ENCODE measurements at places on chromosomes 16 and 17.

DNA sequence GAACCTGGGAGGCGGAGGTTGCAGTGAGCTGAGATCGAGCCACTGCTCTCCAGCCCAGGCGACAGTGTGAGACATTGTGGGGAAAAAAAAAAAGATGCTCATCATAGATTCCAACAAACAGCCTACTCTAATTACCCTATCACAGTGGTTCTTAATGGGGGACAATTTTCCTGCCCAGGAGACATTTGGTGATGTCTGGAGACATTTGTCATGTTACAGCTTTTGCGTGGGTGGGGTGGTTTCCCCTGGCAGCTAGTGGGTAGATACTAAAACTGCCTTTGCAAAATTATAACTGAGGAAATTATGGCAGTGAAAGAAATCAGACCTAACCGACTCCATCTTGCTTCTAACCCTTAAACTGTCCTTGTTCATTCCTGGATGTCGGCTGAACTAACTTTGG lies 92.5 kb upstream of the RBL2 start:
- no peak for DNase-seq

DNA sequence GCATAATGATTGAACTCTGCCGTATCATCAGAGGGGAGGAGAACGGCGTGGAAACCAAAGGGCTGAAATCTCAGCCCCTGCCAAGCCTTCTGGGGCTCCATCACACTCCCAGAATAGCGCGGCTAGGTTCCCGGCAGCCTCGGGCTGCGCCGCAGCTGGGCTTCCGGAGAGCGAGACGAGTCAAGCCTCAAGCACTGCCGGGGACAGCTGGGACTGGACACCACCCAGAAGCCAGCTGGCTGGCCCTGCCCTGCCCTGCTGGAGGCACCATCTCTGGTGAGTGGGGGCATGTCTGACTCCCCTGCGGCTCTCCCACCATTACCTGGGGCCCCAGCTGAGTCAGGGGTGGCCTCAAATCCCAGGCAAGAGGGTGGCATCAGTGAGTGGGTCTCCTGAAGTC lies 7.2 kb upstream of the GPRC5C start:
- DNase-seq: no peak

DNA sequence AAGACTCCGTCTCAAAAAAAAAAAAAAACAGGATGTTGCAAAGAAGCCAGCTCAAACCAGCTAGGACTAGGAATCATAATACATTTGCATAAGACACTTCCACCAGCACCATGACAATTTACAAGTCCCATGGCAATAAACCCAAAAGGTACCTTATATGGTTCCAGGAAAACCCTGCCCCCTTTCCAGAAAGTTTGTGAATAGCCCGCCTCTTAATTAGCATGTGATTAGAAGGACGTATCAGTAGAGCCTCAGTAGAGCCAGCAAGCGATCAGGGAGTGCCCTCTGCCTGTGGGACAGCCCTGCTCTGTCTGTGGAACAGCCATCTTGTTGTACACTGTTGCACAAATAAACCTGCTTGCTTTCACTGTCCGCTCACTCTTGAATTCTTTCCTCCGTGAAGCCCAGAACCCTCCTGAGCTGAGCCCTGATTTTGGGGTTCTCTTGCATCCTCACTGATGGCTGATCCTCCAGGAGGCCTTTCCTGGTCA lies 14.0 kb downstream of the NUPR1 start:
- no peak for DNase-seq

- peak; percentile 86 for DNase-seq
These were observed 1.7 kb downstream of the IL4R start for GRCh38 chr16:27315333-27316037.

- DNase-seq: no peak
These were observed 103.5 kb downstream of the SYCE1L start for GRCh38 chr16:77302674-77303073.

- peak; percentile 94 for DNase-seq
These were observed at the start of gene BCAR1 for GRCh38 chr16:75251280-75252048. Gene BCAR1 (minus strand): TSS chr16:75251624. CDS start chr16:75251482, 142 bp downstream.

- no peak for DNase-seq
These were observed 29.2 kb upstream of the HS3ST2 start for GRCh38 chr16:22784690-22785214.

GRCh38 chr17:74635418-74635817 lies 11.9 kb upstream of the CD300E start:
- DNase-seq: no peak

DNA sequence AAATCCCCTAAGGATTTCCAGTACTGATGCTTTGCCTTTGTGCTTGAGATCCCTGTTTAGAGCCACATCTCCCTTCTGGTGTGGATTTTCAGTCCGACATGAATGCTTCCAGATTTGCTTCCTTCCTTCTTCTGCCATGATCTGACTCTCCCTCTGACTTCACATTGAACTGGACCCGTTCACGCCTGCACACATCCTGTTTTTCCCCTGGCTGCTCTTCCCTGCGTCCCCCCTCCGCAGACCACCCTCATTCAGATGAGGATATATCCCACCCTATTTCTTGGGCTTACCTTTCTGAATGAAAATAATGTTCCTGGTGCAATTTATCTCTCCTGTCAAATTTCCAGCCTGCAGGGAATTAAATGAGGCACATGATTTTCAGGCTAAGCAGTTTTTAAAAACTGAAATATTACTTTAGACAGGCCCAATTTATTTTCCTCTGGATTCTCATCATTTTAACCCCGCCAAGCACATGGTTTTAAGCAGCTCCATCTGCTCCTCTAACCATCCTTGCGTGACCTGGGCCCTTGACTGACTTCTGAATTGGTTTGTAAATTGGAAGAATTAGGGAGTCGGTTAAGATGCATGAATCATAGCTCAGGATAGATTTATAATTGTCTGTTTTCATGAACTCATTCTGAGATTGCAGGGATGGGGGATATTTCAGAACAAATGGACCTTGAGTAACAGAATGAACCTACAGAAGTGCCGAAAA lies 59.2 kb downstream of the BMERB1 start:
- DNase-seq: peak; percentile 58

DNA sequence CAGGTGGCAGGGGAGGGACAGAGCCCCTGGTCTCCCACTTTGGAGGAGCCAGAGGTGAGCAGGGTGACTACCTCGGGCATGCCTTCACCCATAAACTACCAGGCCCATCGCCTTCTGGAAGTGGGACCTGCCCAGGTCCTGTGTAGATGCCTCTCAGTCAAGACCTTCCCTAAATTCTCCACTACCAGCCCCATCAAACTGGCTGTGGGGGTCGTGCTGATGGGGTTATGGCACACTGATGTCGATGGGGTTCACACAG lies 5.8 kb upstream of the RAB37 start:
- DNase-seq: no peak

DNA sequence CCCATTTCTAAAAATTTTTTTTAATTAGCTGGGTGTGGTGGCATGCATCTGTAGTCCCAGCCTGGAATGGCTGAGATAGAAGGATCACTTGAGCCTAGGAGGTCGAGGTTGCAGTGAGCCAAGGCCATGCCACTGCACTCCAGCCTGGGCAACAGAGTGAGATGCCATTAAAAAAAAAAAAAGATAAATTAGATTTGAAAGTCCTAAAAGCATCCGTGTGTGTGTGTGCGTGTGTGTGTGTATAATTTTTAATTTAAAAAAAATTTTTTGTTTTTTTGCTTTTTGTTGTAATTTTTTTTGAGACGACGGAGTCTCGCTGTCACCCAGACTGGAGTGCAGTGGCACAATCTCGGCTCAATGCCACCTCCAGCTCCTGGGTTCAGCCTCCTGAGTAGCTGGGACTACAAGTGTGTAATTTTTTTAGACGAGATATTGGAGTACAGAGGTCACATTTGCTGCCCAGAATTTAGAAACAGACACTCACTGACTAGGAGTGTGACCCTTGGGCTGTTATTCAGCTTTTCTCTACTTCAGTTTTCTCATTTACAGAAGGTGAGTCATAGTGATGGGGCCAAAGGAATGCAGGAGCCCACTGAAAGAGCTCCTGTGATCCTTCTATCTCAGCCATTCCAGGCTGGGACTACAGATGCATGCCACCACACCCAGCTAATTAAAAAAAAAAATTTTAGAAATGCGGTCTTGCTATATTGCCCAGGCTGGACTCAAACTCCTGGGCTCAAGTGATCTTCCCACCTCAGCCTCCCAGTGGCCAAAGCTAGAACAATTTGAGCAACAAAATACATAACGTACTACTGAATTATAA lies 25.5 kb upstream of the TBX4 start:
- no peak for DNase-seq

DNA sequence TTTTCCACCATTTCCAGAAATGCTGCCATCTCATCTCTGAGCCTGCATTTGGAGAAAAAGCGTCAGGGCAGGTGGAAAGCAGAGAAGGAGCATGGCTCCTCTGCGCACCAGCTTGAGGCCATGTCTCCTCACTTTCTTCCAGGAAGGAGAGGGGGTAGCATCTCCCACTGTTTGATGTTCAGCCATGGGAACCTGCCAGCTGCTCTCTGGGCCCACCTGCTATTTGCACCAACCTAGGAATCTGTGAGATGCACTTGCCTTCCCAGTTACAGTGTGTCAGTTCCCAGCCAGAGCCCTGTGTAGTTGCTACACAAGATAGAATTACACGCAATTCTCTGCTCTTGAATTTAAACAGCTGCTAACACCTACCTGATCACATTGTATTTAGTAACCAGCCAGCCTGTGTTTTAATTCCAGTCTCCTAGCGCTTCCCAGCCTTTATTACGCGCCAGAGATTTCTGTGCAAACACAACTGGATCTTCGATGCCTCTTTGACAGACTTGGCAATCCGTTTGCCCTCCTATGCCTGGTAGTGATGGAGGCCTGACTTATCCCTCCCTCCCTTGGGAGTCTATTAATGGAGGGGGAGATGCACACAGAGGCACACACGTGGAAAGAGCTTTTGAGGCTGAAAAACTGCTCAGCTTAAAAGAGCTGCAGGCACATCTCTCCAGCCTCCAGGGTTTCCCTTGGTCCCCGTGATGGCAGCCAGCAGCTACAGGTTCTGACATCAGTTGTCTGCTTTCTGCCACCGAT lies 98.1 kb upstream of the SEC14L1 start:
- DNase-seq: no peak

GRCh38 chr17:75514299-75514918 lies 928 bp downstream of the CASKIN2 start:
- no peak for DNase-seq

- DNase-seq: no peak
These were observed 7.8 kb upstream of the EVI2A start for GRCh38 chr17:31329221-31329620.

GRCh38 chr17:8480011-8480976 lies 44.6 kb downstream of the NDEL1 start:
- DNase-seq: no peak

DNA sequence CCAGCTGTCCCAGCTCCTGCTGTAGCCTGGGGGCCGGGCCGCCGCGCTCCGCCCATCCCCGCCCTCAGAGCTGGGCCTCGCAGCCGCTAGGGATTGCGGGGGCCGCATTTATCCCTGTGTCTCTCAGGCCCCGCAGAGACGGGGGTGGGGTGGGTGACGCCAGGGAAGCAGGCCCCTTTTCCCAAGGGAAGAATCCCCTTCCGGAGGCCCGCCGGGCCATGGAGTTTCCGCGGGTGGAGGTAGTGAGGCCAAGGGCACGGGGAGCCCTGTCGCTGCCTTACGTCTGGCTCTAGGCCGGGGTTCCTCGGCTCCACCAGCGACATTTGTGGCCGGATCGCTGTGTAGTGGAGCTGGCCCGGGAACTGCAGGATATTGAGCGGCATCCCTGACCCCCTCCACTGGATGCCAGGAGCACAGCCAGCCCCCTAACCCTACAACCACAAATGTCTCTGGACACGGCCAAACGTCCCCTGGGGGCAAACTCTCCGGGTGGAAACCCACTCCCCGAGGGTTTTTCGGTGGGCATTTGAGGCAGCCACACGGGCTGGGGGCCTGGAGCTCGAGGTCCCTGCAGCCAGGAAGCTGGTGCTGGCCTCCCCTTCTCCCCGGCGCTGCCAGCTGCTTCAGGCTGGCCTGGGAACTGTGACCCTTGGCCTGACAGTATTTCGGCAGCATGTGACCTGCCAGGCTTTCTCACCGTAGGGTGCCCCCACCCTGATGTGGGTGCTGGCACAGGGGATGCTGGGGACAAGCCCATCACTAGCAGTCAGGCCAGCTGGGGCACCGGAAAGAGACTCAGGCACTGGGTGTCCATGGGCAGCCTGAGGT lies 12.0 kb upstream of the CD300A start:
- DNase-seq: peak; percentile 95

DNA sequence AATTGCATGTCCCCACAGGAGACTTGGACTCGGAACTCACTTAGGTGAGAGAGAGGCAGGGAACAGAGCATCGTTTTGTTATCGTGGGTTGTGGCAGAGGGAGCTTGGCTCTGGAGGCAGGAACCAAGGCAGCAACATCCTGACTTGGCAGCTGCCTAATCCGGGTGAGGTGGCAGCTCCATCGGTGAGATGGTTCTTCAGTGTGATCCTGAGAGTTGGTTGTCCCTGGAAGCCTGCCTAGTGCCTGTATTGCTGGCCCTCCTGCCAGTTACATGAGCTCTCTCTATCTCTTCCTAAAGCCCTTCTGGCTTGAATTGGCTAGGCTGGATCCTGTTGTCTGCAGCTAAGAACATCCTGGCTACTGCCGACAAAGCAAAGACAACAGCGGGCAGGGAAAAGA lies 19.9 kb upstream of the SEC14L1 start:
- DNase-seq: no peak

DNA sequence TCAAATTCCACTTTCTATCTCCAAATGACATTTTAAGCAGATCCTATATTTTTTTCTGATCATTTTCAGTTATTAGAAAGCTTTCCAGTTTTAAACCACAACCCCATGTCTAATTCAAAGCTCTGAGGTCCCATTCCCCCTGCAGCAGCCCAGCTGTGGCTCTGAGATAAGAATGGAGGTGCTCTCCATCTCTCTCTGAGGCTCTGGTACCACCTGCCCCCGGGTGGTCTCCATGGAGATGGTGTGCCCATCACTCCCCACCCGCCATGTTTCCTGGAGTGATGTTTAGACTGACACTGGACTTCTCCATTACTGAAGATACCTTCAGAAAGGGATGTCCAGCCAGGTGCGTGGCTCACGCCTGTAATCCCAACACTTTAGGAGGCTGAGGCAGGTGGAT lies 68.1 kb upstream of the SEC14L1 start:
- DNase-seq: no peak

GRCh38 chr16:35311475-35311874 lies 1852.1 kb downstream of the TP53TG3F start:
- no peak for DNase-seq

DNA sequence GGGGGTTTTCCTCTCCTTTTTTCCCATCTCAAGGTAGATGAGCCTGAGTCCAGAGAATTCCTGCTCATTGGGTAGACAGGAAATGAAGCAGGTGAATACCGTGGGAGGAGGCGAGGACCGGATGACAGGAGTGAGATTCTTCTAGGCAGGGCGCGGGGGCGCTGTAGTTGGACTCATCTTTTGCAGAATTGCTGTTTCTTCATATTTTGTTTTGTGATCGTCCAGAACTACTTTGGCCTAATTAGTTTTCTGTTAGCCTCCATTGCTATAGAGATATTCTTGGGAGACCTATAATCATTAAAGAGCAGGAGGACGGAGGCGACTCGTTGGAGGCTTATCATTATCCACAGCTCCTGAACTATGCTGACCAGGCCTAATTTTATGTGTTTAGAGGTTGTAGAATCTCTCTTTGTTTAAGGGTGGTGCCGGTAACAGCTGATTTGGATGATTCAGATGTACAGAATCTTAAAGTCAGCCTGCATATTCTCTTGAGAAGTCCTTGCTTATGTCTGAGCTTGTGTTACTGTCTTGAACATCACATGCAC lies 650 bp downstream of the ATP6V0A1 start:
- DNase-seq: peak; percentile 75

- peak; percentile 89 for DNase-seq
These were observed at the start of gene MRPL58 for GRCh38 chr17:75012346-75013091. Gene MRPL58 (plus strand): TSS chr17:75012670. CDS start chr17:75012687, 17 bp downstream.

- no peak for DNase-seq
These were observed 166.9 kb downstream of the CDH13 start for GRCh38 chr16:82793528-82794245.

GRCh38 chr17:48907713-48908046 lies 527 bp upstream of the UBE2Z start:
- DNase-seq: no peak

- DNase-seq: no peak
These were observed 53.1 kb downstream of the PRKCA start for GRCh38 chr17:66355510-66355909.
